ENCODE measurements at places on chromosomes 4 and X. TPM values are rescaled to one million over a fixed set of nuclear protein-coding genes. Genes with fewer than 3 reads are reported as not detected.
A peak's percentile ranks its signal among the peaks of the same experiment; 100 is the strongest.

DNA sequence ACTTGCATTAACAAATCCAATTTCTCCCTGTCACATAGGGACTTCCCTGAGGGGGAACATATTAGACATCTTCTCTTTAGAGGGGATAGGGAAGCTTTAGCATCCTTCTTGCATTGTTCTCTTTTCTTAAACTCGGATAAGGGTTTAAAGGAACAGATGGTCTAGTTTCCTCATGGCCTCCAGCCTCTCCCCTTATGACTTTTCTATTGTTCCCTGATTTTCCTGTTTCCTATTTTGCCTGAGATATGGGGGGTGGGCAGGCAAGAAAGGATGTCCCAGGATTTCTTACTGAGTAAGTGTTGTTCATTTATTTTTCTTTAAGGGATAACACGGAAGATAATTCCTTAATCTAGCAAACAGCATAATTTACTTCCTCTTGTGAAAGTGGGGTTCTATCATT is 107.7 kb upstream of the MAGEE2 start:
- no peak for ATAC-seq

The DMP1 gene
- total RNA-seq: not detected

DNA sequence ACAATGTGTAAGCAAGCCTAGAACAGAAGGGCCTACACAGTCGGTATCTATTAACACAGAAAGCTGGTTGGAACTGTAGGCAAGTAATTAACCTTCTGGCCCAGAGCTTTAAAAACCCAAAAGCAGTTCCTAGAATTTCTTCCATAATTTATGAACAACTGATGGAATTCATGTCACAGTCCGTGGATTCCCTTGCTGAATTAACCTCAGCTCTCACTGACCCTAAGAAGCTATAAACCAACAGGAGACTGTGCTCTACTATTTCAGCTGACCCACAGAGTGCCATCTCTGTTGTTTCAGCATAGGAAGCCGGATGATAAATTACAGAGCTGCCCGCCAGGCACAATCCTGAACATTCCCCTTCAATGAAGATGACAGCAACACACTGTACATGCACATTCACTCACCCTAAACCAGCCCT is 157.3 kb downstream of the PRDM5 start:
- peak; percentile 95 for ATAC-seq

DNA sequence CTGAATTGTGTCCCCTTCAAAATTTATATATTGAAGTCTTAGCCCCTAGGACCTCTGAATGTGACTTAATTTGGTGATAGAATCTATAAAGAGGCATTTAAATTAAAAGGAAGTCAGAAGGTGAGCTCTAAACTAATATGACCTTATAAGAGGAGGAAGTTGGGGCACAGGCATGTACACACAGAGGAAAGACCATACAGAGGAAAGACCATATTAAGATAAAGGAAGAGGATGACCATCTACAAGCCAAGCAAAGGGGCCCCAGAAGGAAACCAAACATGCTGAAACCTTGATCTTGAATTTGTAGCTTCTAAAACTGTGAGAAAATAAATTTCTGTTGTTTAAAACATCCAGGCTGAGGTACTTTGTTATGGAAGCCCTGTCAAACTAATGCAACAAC is 26.9 kb upstream of the CYBB start:
- ATAC-seq: no peak

The ESX1 gene
- 0.37 TPM for total RNA-seq

The F8A3 gene
- not detected for total RNA-seq

The FGF5 gene
- total RNA-seq: 0.16 TPM

- ATAC-seq: no peak
Observed at GRCh38 chr4:5622596-5622995, 85.8 kb downstream of the EVC2 start.

- no peak for ATAC-seq
Observed at GRCh38 chrX:17848545-17849265, 12.4 kb downstream of the RAI2 start.
